ENCODE measurements at places on chromosomes 2 and 18. TPM values are rescaled to one million over a fixed set of nuclear protein-coding genes. Genes with fewer than 3 reads are reported as not detected.

Gene GKN1
- not detected for total RNA-seq

Gene ESPNL
- 7.0 TPM for total RNA-seq

- no peak overlapping the region for H3K27ac ChIP-seq
- DNase-seq: no peak
- H3K4me1 ChIP-seq: peaks cover 10% of the 10 kb centered on the region
- H3K27me3 ChIP-seq: no peaks in the 10 kb centered on the region
- H3K4me3 ChIP-seq: no peak overlapping the region
These were observed 20.9 kb downstream of the ANXA4 start for GRCh38 chr2:69762513-69763494.

GRCh38 chr2:193124815-193125214, 930.1 kb upstream of the TMEFF2 start:
- DNase-seq: no peak
- H3K4me3 ChIP-seq: no peak overlapping the region
- H3K36me3 ChIP-seq: no peaks in the 10 kb centered on the region
- H3K27me3 ChIP-seq: no peaks in the 10 kb centered on the region
- no peaks in the 10 kb centered on the region for H3K4me1 ChIP-seq

DNA sequence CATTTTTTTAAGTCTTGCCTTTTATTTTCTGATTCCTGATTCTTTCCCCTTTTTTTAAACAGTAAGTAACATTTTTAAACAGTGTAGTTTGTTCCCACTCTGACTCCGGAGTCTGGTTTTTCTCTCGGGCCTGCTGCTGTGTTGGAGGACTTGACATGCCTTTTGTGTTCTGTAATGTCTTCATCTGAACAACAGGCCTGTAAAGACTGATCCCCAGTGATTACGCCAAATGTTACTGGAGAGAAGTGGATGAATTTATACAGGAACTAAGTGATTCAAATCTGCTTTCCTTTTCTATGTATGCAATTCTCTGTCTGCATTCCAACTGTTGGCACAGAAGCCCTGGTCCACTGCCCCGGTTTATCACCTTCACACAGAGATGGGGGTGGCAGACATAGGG, 54.3 kb upstream of the RMDN2 start:
- no peak overlapping the region for H3K27ac ChIP-seq
- no peak overlapping the region for H3K4me3 ChIP-seq
- no peaks in the 10 kb centered on the region for H3K36me3 ChIP-seq
- no peak for DNase-seq
- H3K4me1 ChIP-seq: peaks cover 5% of the 10 kb centered on the region
